ENCODE measurements at places on chromosomes 1 and 21. TPM values are rescaled to one million over a fixed set of nuclear protein-coding genes. Genes with fewer than 3 reads are reported as not detected.

METTL18 gene
- 5.0 TPM for total RNA-seq

TRIM45 gene
- 15.5 TPM for total RNA-seq

SPATA46 gene
- not detected for total RNA-seq

TFF2 gene
- not detected for total RNA-seq

C1orf87 gene
- not detected for total RNA-seq

RNASEL gene
- 4.4 TPM for total RNA-seq

VWA1 gene
- total RNA-seq, result 4.5 TPM

DESI2 gene
- 20.1 TPM for total RNA-seq

FLG2 gene
- total RNA-seq, result not detected

OR2M3 gene
- not detected for total RNA-seq

GLIS1 gene
- total RNA-seq, result 0.40 TPM

SPRR3 gene
- total RNA-seq, result 1.1 TPM

VHLL gene
- total RNA-seq, result not detected

Data from psoas muscle (tissue), 8 donors.